Stimulated activated CD8-positive, alpha-beta memory T cell treated with anti-CD3 and anti-CD28 coated beads, Interleukin-2, amount 100 ng/mL, for 1 hour (primary cell): ENCODE measurements at places on chromosomes 7 and 10.

DNA sequence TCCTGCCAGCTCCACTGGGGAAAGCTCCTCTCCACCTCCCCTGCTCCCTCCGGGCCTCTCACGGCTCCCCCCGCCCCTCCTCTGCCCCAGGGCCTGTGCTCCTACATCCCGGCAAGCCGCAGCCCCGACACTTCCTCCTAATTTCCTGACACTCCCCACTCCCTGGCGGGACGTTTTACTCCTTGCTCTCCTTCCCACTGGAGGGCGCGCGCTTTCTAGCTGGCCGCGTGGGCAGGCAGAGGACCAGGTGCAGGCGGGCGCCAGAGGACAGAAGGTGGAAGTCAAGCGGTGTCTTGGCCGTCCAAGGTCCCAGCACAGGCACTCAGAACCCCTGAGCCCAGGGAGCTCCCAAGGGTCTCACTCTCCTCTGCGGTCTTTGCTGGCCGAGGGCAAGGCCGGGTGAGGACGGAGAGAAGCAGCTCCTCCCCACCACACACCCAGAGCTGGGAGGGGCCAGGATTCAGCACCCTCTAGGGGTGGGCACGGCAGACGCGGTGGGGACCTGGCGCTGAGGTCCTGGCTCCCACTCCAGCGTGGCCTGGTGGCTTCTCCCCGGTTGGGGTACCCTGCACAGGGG lies 19.1 kb downstream of the ADAM8 start:
- no peak for DNase-seq

DNA sequence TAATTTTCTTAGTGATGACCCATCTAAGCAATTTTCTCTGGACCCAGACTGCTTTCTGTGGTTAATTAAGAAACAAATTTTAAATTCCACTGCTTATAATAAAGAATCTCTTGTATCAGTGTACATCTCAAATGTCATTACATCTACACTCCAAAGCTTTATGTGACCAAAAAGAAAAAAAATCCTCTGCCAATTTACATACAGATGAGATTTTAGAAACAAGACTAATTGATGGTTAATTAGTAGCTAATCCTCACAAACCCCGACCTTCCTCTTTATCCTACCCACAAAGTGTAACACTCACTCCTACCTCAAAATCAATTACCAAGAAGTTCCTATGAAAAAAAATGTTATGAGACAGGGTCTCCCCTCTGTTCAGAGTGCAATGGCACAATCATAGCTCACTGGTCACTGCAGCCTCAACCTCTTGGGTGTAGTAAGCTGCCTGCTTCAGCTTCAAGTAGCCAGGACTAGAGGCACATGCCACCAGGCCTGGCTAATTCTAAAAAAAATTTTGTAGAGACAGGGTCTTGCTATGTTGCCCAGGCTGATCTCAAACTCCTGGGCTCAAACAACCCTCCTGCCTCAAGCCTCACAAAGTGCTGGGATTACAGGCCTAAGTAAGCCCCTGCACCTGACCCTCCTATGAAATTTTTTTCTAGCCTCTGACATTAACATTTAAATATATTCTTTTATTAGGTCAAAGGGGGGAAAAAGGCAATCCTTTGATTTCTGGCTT lies 14.8 kb downstream of the KIF5B start:
- no peak for DNase-seq

- no peak for DNase-seq
Observed at GRCh38 chr7:102261451-102261850, 25.2 kb upstream of the SH2B2 start.

DNA sequence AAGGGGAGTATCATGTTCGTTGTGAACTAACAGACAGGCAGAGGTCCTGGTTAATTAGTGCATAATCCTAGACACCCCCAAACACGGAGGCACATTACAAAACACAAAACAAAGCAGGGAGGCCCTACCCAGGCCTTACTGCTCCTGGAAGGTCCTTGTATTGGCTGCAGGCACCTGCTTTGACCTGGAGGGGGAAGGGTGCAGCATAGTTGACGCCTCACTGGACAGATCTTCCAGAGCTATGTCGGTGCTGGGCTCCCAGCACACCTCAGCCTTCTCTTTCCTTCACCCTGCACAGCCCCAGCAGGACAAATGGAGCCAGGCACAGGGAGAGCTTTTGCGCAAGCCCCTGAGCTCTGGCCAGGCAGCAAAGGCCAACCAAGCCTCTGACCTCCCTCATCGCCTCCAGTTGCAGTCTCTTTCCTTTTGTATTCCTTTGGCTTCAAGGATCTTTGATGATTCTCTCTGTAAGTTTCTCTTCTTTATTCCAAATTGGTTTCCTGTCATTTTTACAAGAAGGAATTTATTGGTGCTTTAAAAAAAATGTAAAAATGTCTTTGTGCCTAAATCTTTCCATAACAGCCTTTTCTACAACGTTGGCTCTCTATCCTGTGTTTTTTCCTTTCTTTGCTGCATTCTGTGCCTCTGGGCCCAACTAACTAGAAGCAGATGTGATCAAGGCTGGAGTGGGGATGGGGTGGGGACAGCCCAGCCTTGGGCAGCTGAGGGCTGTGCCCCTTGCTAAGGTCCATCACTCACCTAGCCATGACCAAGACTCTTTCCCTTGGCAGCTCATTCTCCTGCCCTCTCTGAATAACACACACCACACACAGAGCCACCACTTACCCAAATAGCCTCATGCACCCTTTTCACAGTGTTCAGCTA lies 317.1 kb upstream of the NPVF start:
- DNase-seq, result no peak

DNA sequence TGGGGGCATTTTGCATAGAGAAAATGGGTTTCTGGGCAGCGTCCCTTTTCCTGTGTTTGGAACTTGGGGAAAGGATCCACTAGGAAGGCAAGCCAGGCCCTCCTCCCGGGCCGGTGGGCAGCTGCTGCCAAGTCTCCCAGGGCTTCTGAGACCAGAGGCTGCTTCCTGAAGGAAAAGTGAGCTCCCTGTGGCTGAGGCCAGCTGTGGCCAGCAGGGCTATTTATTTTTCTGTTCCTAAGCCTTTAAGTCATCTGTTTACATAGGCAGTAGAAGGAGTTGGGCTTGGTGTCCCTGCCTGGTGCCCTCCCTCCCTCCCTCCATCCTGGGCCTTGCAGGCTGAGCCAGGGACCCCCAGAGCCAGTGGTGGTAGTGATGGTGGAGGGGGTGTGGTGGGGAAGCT lies 70.5 kb upstream of the COL13A1 start:
- DNase-seq, result no peak

- DNase-seq, result no peak
Observed at GRCh38 chr7:47950714-47951113, 2.4 kb upstream of the PKD1L1 start.

DNA sequence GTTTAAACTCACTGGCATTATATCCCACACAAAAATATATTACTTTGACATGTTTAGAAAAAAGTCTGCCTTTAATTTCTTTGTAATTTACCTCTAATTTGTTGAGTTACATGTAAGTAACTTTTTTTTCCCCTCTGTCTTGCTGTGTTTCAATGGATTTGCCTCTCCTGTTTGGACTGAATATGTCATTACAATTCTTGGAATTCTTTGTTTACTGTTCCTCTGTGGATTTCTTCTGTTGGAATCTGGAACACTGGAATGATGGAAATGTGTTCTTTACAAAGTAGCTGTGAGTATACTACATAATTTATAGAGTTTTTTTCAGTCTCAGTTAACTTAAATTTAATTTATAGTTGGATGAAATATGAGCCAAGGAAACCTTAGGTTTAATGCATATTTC lies 30.4 kb downstream of the SEPTIN7 start:
- no peak for DNase-seq

- no peak for DNase-seq
Observed at GRCh38 chr7:125468855-125469174, 539.2 kb upstream of the POT1 start.

DNA sequence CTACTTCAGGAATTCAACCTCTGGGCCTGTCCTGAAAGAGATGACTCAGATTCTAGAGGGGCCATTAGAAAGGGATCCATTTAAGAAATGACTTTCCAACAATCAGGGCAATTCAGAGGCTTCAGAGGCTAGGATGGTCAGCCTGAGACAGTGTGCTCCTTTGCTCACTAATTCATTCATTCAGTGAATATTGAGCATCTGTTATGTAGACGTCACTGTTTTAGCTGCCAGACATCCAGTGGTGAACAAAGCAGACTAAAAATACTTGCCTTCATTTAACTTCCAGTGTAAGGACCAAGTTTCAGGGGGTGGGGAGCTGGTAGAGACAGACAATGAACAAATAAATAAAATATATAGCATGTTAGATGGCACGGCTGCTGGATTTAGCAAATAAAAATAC lies 1.6 kb downstream of the KIAA1217 start:
- DNase-seq, result no peak

DNA sequence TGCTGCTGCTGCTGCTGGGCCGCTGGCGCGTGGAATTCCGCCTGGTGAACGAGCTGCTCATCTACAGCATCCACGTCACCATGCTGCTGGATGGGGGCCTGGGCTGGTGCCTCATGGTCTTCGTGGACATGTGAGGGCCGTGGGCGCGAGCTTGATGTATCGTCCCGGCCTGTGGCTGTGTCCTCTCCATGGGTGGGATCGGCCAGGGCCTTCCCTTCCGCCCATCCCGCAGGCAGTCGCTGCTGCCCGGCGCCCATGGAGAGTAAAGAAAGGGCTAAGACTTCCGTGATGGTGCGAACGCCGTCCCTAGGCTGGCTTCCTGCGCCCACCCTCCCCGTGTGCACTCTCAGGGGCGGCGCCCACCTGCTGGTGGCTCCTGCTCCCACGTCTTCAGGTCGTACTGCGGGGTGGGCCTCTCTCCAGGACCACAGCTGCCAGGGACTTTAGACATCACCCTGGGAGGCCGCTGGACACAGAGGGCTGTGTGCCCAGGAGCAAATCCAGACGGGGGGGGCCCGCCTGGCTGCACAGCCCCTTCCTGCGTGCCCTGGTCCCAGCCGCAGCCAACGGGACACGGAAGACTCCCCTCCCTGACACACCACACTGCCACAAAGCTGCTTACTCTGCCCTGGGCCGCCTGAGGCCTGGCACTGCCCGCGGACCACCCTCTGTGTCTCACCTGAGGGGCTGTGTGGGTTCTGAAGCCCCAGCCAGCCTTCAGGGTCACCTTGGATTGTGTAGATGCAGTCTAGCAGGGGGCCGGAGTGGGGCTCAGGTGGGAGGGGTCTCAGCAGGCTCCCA lies 167.5 kb downstream of the SEPTIN7 start:
- DNase-seq, result no peak

DNA sequence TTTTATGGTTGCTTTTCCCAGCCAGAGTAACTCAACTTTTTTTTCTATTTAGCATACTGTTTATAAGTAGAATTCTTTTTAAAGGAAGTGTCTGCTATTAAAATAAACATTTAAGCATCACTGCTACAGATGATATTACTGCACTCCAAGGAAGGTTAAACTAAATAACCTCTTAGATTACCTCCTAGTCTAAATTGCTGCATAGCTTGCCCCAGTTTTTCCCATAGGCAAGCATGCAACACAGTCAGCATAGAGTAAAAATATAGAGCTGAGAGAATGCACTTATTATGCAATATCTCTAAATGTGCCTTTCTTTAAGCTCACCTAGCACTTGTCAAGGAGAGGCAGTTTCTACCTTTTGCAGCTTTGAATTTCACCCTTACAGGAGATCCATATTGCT lies 1392.4 kb upstream of the CELF2 start:
- no peak for DNase-seq

- no peak for DNase-seq
Observed at GRCh38 chr7:148230296-148230695, 360.3 kb upstream of the C7orf33 start.

DNA sequence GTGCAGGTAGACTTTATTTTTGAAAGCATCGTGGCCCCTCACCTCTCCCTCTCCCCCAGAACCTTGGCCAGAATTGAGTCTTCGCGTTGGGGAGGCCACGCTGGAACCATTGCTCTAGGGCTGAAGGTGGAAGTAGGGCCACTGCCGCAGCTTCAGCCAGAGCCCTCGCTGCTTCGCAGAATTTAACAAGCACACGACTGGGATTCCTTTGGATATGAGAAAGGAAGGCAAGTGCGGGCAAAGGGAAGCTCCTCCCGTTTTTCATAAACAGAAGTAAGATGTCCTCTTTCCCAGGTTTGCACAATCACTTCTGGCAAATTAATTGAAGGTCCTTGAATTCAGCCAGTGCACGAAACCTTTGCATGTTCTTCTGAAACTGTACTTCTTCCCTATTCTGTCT lies 168.1 kb downstream of the CCDC3 start:
- no peak for DNase-seq

DNA sequence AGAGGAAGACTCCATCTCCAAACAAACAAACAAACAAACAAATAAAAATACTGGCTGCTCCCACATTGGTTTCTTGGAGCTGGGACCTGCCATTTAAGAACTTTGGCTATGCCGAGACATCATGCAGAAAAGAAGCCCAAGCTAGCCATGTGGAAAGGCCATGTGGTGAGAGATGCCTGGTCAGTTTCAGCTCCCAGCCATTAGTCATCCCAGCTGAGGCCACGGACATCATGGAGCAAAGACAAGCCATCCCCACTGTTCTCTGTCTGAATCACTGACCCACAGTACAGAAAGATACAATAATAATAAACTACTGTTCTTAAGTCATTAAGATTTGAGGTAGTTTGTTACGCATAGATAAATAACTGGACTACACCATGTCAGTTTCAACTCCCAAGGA lies 70.0 kb upstream of the PCBD1 start:
- no peak for DNase-seq

DNA sequence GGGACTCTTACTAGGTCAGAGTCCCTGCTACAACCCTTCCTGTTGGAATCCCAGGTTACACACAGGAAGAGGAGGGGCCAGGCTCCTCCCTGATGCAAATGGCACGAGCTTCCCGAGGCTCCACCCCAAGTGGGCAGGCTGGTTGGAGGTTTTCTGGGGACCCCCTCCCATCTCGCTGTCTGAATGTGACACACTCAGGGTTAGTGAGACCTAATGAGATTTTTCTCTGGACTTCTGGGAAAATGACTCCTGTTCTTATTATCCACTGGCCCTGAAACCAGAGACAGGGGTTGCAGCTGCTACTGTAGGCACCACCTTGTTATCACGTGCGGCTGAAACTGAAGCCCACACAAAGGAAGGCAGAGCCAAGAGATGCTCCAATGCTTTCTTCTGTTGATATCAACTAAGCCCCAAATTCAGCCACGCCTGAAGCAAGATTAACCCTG lies 103.3 kb downstream of the FAM107B start:
- no peak for DNase-seq

GRCh38 chr10:94546901-94547185 lies 1.3 kb downstream of the HELLS start:
- DNase-seq, result no peak

DNA sequence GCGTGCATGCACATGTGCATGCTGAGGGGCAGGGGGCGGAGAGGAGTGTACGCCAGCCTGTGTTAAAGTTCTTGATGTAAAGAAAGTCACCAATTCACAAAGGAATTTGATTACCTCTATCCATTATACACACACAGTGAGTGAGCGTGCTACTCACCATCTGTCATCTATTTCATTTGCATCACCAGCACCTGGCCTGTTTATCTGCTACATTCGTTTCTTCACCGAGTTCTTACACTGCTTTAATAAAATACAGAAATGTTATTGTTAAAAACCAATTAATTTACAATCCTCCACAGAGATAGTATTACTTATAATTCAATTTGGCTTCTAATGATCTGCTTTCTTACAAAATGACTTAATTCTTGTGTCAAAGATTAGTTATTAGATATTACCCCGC lies 32.6 kb downstream of the NEUROD6 start:
- no peak for DNase-seq

- no peak for DNase-seq
Observed at GRCh38 chr7:30249316-30249715, 35.1 kb upstream of the ZNRF2 start.

- no peak for DNase-seq
Observed at GRCh38 chr10:3131098-3131497, 41.5 kb downstream of the PITRM1 start.
